T-cell (primary cell): ENCODE measurements at places on chromosomes 7 and 10.

- DNase-seq: no peak
These were observed 5.1 kb upstream of the PIP4K2A start for GRCh38 chr10:22719406-22720042.

GRCh38 chr10:50607356-50607925 lies 16.3 kb downstream of the SGMS1 start:
- no peak for DNase-seq

- no peak for DNase-seq
These were observed 15.3 kb downstream of the IGF2BP3 start for GRCh38 chr7:23454881-23455526.

DNA sequence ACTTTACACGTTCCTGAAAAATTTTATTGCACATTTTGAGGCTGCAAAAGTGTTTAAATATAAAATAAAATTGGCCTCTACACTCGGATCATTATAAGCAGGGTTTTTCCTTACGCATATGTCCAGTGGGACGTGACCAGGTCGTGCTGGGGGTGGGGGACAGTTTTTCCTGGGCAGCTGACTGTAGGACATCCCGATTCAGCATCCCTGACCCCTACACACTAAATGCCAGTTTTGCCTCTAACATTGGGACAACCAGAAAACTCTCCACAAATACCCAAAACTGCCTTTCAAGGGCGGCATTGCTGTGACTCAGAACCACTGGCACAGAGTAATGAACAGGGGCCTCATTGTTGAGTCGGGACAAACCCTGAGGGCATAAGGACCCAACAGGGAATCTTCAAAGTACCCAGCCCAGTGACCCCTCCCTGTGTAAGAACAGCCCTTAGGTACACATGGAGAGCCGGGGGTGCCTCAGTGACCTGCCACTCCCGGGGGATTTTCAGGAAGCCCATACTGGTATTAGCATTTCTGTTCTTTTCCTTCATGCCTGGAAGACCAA lies 170.6 kb downstream of the ARHGAP21 start:
- no peak for DNase-seq

GRCh38 chr10:34015700-34016099 lies 681.2 kb upstream of the NRP1 start:
- no peak for DNase-seq

- no peak for DNase-seq
These were observed 384.5 kb downstream of the KCNMA1 start for GRCh38 chr10:77253147-77253545.

DNA sequence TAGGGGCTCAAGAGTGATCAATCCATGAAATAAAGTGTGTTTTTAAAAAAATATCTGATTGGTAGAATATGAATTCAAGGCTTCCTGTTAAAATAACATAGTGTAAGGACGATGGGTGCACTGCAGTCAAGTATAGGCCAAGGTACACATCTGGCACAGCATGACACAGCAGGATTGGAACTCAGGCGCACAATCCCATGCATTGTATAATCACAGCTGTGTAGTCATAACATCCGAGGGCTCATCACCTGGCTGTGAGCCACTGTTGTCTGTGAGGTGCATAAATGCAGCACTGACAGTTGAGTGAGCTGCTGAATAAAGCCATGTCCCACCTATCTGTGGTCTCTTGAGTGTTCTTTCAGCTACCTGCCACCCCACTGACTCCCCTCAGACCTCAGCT lies 142.3 kb upstream of the HPS1 start:
- DNase-seq: no peak

DNA sequence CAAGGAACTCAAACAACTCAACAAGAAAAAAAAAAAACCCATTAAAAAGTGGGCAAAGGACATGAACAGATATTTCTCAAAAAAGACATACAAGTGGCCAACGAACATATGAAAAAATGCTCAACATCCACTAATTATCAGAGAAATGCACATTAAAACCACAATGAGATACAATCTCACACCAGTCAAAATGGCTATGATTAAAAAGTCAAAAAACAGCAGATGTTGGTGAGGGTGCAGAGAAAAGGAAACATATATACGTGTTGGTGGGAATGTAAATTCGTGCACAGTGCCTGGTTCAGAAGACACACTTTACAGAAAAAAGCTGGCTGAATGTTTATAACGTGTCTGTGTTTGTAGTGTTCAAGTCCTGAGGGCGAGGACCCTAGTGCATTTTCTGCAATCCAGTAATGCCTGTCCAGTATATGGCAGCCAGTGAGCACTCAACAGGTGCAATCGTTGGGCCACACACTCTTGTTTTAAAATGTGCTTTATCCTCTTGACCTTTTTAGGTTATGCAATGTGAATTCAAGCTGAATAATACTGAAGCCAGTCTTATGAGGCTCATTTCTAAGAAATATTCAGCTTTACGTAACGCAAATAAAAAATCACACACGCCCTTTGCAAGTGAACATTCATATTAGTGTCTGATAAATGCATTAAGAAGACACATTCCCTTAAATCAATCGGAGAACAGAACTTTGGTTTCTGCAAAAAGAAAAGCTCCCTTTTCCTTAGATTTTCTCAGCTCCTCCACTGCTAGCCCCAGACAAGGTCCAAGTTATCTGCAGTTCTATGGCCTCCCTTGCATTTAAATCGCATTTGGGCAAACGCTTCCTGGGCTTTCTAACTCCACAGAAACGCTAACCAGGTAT lies 813 bp upstream of the MTURN start:
- DNase-seq: no peak

DNA sequence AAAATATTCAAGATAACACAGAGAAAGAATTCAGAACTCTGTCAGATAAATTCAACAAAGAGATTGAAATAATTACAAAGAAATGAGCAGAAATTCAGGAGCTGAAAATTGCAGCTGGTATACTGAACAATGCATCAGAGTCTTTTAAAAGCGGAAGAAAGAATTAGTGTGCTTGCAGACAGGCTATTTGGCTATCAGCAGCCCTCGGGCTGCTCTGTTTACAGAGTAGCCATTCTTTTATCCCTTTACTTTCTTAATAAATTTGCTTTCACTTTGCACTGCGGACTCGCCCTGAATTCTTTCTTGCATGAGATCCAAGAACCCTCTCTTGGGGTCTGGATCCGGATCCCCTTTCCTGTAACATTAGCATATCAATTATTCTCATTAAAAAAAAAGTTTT lies 1040.0 kb downstream of the SORCS3 start:
- DNase-seq: no peak

DNA sequence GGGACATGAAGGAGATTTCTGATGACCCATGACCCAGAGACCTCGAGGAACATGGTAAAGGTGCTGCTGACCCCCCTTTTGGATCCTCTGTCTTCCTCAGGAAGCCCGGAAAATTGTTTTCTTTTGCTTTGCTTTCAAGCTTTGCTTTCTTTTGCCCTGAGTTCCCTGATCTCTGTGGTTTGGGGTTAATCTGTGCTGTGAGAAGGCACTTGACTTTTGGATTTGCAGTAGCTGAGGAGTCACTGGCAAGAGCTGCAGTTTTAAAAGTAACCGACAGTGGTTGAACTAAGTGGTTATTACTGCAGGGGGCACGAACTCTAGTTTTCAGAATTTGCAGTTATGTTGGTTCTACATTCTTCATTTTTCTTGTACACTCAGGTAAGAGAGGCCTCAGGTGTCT lies 53.0 kb downstream of the PDZD8 start:
- DNase-seq: no peak

- no peak for DNase-seq
These were observed 1164.0 kb upstream of the CELF2 start for GRCh38 chr10:9853405-9854355.

DNA sequence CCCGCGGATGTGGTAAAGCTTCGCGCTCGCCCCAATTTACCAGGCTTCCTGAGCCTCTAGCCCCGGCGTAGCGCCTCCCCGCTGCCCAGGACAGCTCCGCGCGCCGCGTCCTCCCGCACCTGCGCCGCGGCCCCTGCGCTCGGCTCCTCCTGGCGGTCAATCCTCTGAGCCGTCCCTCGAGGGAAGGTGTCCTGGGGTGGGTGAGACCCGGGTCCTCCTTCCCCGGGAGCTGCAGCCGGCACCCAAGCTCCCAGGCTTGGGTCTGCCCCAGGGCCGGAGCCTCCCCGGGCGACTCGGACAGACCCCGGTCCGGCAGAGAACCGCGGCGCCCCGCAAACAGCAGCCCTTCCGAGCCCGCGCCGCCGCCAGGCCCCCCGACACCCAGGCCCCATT lies 512 bp downstream of the OSBPL3 start:
- DNase-seq: peak; percentile 72

- DNase-seq: no peak
These were observed 23.3 kb downstream of the MYOF start for GRCh38 chr10:93458821-93459257.

GRCh38 chr7:107506674-107507339 lies 37.0 kb downstream of the GPR22 start:
- DNase-seq: no peak

DNA sequence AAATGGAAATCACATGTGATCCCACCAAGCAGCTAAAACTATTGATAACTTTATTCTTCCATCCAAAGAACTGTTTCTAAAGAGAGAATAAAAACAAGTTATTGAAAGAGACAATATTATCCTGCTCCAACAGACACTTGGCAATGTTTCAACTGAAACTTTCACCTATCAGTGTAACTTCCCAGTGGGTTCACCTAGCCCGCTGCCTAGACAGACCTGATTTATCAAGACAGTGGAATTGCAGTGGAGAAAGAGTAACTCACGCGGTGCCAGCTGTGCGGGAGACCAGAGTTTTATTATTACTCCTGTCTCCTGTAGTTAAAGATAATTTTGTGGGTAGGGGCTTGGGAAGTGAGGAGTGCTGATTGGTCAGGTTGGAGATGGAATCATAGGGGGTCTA lies 199.8 kb downstream of the AHR start:
- DNase-seq: no peak

- no peak for DNase-seq
These were observed 29.4 kb downstream of the WDFY4 start for GRCh38 chr10:48714088-48714487.

- DNase-seq: no peak
These were observed 3.1 kb upstream of the STK32C start for GRCh38 chr10:132310701-132311337.

DNA sequence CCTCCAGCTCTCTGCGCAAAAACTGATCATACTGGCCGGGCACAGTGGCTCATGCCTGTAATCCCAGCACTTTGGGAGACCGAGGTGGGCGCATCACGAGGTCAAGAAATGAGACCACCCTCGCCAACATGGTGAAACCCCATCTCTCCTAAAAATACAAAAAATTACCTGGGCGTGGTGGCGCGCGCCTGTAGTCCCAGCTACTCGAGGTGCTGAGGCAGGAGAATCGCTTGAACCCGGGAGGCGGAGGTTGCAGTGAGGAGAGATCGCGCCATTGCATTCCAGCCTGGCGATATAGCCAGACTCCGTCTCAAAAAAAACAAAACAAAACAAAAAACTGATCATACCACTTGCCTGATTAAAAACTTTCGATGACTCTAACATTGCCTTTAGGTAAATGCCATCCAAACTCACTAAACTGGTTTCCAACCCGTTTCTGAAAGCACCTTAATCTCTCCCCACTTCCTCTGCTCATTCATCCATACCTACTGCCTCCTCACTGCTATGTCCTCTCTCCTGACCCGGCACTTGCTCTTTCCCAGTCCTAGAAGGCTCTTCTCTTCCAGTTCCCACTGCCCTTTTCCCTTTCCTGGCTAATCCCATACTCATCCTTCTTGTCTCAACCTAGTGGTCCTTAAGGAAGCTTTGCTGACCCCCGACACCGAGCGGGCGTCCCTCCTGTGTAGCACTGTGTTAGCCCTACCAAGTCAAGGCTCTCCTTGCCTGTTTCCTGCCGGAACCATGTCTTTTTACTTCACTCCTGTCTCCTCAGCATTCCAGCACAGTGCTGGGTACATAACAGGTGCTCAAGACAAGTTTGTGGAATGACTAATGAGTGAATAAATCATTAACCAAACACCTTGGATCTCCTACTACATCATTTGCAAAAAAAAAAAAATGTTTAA lies 686 bp upstream of the MIOS start:
- no peak for DNase-seq

GRCh38 chr10:9926003-9926402 lies 1091.7 kb upstream of the CELF2 start:
- DNase-seq: no peak

GRCh38 chr10:28541717-28542365 lies 8.9 kb downstream of the WAC start:
- DNase-seq: no peak
